Stimulated activated CD4-positive, alpha-beta T cell treated with anti-CD3 and anti-CD28 coated beads, Interleukin-15, amount 100 ng/mL, for 1 hour (primary cell): ENCODE measurements at places on chromosomes 4 and X.

DNA sequence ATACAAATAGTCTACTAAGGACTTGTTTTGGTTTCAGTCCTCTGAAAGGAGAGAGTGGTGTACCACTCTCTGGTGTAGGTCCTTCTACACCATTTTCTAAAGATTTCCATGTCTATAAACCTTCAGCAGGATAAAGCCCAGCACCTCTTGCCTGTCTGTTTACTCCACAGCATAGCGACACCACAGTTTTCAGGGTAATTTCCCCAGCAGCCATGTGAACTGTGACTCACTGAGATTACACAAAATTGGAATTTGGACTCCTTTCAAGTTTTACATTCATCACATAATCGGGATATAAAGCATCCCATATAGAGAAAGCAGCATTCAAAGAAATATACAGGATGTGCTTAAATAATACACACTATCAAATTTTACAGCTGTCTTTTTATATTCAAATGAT is 229.6 kb downstream of the PRDM5 start:
- no peak for DNase-seq

- no peak for DNase-seq
Observed at GRCh38 chr4:129113434-129113833, 17.5 kb downstream of the C4orf33 start.

- DNase-seq = no peak
Observed at GRCh38 chr4:40190019-40190418, 6.8 kb upstream of the RHOH start.

DNA sequence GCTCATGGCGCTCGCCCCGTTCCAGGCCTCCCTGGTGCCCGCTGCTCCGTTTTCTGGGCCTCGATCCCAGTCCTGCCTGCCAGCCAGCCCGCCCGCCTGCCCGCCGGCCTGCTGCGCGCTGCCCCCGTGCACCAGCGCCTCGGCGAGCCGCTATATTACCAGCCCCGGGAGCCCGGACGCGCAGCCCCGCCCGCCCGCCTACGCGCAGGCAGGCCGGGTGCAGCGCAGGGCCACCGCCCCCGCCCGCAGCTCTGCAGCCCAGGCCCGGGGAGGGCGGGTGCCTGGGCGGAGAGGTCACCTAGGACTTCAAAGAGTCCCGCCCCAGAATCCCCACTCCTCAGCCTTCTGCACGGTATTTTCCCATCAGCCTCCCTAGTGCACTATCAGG is at the start of gene MAOB:
Gene MAOB (minus strand): TSS at position 157 of the 388 bp plus-strand sequence. CDS start 151 bp downstream, at position 6.
- peak; percentile 6 for DNase-seq

DNA sequence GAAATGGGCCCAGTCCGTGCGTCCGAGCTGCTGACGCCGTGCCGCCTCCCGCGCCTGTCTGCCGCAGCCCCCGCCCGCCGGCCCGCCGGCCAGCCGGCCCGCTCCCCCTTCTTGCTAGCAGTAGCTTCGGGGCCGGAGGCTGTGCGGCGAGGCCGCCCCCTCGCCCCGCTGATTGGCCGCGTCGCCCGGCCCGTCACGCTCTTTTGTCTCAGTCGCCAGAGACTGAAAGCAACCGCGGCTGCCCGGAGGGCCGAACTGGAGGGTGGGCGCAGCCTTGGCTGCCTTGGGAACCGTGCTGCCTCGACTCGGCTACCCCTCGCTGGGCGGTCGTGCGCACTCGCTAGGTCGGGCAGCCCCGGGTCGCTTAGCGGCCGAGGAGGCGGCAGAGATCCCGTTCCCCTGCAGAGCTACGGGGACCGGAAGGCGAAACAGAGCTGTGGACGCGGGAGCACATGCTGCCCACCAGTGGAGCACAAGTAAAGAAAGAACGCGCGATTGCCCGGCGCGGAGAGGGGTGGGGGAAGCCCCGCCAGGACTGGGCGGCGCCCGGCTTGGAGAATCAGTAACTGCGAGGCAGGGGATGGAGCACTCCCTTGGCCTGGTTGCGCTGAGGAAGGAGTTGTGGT is at the start of gene ZCCHC18:
Gene ZCCHC18 (plus strand): TSS at position 198 of the 626 bp plus-strand sequence. CDS start 1,589 bp downstream, outside the sequence.
- peak; percentile 2 for DNase-seq

- DNase-seq = no peak
Observed at GRCh38 chr4:21749924-21750323, 198.6 kb downstream of the KCNIP4 start.

DNA sequence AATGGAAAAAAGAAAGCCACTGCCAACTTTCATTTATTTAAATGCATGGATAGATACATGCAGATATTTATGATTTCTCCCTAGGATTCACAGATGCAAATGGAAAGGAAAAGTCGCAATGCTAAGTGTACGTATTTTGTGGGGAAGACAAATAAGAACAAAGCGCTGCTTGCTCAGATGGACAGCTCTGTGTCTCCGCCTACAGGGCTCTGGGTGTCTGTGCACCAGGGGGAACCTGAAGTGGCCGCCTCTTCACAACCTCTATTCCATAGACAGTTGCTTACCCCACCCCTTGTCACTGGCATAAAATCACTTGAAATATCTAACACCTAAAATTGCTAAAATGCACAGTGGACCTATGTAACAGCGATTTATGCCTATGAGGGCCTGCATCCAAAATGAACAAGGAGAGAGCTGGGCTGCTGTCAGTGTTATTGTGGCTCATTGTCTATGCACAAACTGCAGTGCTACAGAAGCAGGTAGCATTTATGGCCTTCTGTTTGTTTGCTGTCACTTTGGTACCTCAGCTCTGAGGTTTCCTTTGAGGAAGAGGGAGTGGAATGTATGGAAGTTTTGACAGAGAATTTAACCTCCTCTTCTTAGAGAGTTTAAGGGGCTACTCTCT is 58.6 kb upstream of the PAGE1 start:
- peak; percentile 5 for DNase-seq

- no peak for DNase-seq
Observed at GRCh38 chr4:158903079-158903456, 134.2 kb downstream of the FNIP2 start.

GRCh38 chrX:115372152-115372551 is 82.6 kb downstream of the LUZP4 start:
- no peak for DNase-seq

- no peak for DNase-seq
Observed at GRCh38 chr4:46937493-46937892, 28.4 kb upstream of the COX7B2 start.

DNA sequence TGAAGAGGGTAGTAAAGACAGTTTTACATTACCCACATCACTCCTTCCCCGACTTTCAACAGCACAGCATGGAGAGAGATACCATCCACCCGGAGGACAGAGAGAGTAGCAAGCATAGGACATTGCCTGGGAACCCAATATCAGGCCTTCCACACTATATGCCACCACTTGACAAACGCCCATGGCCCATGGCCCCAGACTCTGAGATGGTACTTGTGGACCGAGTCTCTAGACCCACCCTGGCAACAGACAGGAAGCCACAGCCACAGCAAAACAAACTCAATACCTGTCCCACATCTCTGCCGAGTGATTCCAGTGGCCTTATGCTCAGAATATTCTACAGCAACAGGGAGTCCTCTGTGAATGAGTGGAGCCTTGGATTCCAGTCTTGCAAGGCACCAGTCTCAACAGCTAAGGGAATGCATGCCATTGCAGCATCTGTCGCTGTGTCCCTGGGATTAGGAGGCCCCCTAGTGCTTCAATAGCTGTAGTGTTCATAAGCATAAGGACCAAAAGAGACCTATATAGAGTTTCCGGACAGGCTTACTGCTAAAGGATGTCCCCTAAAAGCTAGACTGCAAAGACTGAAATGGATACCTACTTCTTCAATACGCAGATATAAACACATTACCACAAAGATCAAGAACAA is 14.7 kb upstream of the CT55 start:
- DNase-seq = no peak

- DNase-seq = no peak
Observed at GRCh38 chr4:146582864-146583263, 55.8 kb upstream of the POU4F2 start.

DNA sequence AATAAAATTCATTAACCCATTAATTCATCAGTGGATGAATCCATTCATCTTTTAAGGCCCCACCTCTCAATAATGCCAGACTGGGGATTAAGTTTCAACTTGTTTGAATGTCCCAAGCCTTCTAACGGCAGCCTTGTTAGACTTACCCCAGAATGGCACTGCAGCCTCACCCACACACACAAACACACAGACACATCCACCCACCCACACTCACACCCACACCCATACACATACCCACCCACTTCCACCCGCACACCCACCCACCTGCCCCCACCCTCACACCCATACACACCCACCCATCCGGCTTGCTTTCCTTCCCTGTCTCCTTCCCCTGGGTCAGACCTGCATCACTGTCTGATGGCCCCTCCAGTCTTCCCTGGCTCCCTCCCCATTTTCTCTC is 102.6 kb downstream of the ARHGAP10 start:
- DNase-seq = no peak

DNA sequence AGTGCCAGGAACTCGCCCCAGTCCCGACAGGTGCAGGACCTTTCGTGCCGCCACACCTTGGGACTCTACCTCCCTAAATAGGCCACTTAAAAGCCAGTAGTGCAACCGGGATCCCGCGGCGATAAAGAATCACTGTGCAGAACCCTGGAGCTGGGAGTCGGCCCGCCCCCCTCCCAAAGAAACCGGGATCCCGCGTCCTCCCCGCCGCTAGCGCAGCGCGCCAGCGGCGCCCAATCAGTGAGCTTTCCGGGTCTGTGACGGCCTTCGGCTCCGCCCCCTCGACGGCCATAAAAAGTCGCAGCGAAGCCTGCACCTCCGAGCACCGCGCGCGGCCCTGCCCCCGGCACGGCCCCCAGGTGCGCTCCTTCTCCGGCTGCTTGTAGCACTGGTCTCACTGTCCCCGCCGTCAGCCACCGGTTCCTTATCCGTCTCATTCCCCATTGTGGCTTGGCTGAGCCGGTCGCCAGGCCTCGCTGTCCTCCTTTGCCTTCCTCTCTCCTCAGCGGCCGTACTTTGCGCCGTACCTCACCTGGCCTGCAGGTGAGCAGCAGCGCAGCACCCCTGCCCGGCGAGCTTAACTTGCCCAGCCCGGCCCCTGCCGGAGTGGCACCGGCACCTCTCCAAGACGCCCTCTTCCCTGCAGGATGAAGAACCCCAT is at the start of gene LRAT:
Gene LRAT (plus strand): TSS at position 318 of the 658 bp plus-strand sequence. CDS start 327 bp downstream, at position 645.
- peak; percentile 21 for DNase-seq

DNA sequence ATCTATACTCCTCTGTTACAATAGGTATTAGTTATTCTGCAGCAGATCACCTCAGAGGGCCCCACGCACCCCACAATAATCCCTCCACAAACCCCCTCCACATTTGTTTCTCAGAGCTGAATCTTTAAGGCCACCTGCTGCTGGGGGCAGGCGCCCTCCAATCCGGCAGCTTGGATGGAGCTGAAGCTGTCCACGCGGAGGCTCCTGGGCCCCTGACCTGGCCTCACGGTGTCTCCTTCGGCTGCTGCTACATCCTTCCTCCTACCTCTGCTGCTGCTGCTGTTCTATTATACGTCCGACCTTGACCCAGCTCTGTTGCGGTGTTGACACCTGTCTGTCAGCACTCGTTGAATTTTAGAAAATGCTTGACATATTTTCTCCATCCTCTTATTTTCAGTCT is 430.2 kb upstream of the ZFP42 start:
- no peak for DNase-seq

DNA sequence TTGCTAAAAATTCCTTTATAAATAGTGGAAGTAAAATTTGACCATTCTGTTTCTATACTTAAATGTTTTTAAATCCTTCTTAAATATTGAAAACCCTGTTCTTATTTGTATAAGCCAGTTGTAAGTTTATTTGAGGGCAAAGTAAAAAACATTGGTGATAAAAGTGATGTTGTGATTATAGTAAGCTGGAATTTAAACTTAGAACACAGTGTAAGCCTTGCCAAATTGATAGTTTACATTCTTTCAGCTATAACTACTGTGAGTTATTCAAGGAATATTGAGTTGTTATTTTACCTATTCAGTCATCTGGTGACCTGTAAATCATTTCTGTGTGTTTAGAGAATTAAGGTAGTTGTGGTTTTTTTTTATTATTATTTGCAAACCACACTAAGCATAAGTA is 9.6 kb downstream of the YY2 start:
- DNase-seq = no peak

GRCh38 chr4:99885063-99885664 is 9.1 kb downstream of the LAMTOR3 start:
- no peak for DNase-seq

- DNase-seq = no peak
Observed at GRCh38 chr4:62398318-62398717, 1198.2 kb downstream of the ADGRL3 start.

- no peak for DNase-seq
Observed at GRCh38 chrX:54076903-54077302, 32.6 kb upstream of the PHF8 start.

DNA sequence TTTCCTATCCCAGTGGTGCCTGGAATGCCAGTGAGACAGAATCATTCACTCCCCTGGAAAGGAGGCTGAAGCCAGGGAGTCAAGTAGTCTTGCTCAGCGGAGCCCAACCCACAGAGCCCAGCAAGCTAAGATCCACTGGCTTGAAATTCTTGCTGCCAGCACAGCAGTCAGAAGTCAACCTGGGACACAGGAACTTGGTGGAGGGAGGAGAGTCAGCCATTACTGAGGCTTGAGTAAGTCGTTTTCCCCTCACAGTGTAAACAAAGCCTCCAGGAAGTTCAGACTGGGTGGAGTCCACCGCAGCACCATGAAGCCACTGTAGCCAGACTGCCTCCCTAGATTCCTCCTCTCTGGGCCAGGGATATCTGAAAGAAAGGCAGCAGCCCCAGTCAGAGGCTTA is 283.2 kb upstream of the CPEB2 start:
- DNase-seq = no peak

GRCh38 chr4:53671757-53672156 is 80.5 kb upstream of the LNX1 start:
- DNase-seq = no peak

- DNase-seq = no peak
Observed at GRCh38 chr4:3520796-3521600, 11.2 kb downstream of the LRPAP1 start.
